Hematopoietic multipotent progenitor cell treated with erythropoietin and hydrocortisone succinate and interleukin-3 and kit ligand, for 15 days (in vitro differentiated cells): ENCODE measurements at places on chromosomes 7 and 10.

GRCh38 chr10:128069351-128070051, 56.7 kb downstream of the MKI67 start:
- DNase-seq = peak; percentile 68

DNA sequence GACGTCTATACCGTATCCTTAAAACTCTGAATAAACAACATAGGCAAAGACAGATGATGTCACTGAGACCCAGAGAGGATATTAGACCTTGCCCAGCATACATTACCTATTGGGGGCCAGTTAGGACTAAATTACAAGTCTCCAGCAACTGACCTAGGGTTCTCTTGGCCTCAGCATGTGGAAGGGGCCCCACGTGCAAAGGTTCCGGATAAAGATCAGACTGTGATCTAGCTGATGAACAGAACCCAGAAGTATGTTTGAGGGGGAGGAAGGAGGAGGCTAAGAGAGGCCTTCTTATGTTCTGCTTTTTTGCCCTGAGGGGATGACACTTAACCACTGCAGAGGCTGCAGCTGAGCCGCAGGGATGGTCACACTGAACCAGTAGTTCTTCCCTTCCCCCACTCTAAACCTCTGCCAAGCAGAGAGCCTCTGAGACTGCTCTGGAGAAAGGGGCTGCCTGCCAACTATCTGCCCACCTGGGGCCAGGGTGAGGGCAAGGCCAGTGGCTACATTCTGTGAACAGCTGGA, 24.0 kb upstream of the KMT2C start:
- no peak for DNase-seq

GRCh38 chr10:33234831-33235237, 99.6 kb downstream of the NRP1 start:
- DNase-seq = no peak

- DNase-seq = no peak
These were observed 59.9 kb downstream of the BMPER start for GRCh38 chr7:33965183-33965744.

- no peak for DNase-seq
These were observed 17.0 kb downstream of the ITGB8 start for GRCh38 chr7:20347680-20348079.

DNA sequence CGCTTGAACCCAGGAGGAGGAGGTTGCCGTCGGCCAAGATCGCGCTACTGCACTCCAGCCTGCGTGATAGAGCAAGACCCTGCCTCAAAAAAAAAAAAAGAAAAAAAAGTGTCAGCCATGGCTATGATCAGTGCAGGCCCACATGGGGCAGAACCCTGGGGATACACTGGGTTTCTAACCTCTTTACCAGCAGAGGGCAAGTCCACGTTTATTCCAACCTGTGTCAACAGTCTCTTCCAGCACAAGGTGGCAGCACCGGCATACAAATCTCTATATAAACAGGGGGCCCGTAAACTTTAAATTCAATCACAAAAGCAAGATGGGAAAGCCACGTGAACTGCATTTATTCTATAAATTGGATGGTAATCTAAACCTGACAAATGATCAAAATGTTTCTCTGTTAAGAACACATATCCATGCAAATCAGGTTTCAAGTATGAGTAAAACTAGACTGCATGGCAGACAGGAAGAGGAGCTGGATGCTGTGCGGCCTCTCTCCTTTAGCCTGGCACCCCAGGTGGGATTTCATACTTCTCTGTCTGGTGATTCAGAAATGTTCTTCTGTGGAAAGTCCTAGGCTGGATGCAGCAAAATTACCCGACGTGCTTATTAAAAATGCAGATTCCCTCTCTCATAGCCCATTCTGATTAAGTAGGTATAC, 60.0 kb upstream of the STEAP1B start:
- peak; percentile 9 for DNase-seq

DNA sequence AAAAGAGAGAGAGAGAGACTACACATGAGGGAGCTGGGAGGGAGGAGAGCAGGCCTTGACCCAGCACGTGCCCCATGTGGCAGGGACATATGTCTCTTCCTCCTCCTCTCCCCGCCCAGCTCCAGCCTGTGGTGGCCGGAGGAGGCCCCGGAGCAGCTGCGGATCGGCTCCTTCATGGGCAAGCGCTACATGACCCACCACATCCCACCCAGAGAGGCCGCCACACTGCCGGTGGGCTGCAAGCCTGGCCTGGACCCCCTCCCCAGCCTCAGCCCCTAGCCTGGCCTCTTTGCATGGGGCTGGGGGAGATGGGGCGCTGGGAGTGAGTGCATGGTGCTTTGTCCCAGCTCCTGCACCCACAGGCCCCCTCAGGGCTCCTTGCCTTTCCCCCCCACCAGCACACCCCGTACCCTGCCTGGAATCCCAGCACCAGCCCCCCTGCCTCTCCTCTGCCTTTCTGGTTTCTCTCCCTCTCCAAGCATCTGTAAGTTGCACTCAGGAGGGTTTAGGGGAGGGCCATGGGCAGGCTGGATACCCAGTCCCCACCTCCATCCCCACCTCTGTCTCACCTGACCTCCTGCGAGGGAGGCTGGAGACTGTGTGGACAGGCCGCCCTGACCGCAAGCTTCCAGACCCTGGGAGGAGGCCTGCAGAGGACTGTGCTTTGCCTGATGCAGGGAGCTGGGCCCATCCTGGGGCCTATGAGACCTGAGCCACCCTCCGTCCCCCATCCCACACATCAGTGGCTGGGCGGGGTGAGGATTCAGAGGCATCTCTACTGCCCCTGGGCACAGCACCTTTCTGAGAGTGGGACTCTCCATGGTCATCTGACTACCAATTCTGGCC, 4.8 kb downstream of the UPK3B start:
- no peak for DNase-seq

DNA sequence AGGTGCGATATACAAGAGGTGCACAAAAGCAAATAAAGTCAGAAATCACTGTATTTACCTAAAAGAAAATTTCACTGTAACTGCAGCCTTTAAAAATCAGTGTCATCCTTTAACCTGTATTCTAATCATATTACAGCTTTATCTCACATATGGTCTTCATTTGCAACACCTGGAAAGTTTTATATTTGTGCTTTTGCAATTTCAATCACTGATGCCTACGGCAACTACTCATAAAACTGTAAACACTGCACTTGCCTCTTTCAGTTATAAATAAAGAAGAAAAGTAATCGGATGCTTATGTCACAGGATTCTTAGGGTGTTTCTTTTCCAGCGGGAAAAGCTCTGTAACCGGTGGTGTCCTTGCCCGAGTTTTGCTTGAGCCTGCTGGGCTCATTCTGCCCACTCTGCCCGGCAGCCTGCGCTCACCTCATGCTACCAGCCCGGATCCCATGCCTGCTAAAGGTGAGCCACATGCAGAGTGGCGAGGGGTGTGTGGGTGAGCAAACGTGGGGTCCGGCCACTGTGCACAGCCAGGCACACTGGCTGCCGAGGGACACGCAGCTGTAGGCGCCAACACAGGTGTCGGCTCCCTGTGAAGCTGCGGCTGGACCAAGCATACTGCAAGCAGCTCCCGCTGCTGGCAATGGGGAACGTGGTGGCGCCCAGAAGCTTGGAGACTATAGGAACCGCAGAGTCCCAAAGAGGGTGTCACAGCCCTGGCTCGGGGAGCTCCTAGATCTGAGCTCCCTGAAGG, 56.3 kb upstream of the ABCB5 start:
- no peak for DNase-seq

GRCh38 chr10:60434418-60435046, 44.9 kb upstream of the ANK3 start:
- DNase-seq = no peak

GRCh38 chr10:129199826-129200225, 267.2 kb upstream of the MGMT start:
- no peak for DNase-seq

GRCh38 chr7:132105096-132105495, 471.2 kb downstream of the PLXNA4 start:
- no peak for DNase-seq

- no peak for DNase-seq
These were observed 40.0 kb upstream of the LOXL4 start for GRCh38 chr10:98307916-98308541.

DNA sequence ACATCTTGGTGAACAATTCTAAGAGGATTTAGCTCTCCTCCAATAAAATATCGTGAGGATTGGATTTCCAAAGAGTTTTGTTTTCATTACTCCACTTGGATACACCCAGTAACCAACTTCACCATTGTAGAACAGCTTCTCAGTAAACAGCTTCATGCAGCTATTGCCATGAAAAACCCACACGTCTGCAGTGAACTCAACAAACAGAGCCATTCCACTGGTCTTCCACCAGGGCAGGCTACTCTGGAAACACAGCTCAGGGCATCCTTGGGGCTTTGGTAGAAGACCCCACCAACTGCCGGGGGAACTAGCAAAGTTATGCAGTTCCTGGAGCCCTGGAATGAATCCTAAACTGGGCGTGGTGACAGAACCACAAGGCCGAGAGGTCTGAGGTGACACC, 77.4 kb downstream of the CALN1 start:
- no peak for DNase-seq

- no peak for DNase-seq
These were observed 250.8 kb downstream of the CCDC3 start for GRCh38 chr10:12750526-12751201.

GRCh38 chr7:157704365-157704764, 367.6 kb downstream of the DNAJB6 start:
- DNase-seq = no peak

- no peak for DNase-seq
These were observed 591.1 kb downstream of the TNS3 start for GRCh38 chr7:46990761-46991160.

DNA sequence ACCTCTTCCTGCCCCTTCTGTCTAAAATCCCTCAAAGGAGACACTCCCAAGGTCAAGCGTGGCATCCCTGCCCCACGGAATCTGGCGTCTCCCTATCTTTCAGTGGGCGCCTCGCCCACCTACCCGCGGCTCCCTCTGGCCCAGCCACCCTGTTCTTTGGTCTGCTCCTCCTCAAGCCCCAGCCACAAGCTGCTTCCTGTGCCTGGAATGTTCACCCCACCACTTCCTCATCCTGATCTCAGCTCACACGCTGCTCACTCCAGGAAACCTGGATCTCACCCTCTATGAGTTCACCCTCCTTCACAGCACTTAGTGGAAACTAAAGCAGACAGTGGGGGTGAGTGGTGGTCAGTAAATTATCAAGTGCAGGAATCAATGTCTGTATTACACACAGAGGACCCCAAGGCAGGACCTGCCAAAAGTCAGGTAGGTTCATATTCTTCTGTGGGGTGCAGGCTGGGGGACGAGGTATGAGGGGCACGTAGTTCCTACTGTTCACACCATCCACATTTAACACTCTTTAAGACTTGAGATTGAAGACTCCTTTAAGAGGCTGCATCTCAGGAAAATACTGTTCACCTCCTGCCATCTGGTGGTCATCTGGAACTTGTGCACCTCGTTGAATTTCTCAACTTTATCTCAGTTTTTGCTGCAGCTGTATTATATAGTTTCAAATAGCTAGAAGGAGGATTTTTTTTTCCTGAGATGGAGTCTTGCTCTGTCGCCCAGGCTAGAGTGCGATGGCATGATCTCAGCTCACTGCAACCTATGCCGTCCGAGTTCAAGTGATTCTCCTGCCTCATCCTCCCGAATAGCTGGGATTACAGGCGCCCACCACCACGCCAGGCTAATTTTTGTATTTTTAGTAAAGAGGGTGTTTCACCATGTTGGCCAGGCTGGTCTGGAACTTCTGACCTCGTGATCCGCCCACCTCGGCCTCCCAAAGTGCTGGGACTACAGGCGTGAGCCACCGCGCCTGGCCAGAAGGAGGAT, 166.6 kb downstream of the ARHGAP21 start:
- peak; percentile 77 for DNase-seq

DNA sequence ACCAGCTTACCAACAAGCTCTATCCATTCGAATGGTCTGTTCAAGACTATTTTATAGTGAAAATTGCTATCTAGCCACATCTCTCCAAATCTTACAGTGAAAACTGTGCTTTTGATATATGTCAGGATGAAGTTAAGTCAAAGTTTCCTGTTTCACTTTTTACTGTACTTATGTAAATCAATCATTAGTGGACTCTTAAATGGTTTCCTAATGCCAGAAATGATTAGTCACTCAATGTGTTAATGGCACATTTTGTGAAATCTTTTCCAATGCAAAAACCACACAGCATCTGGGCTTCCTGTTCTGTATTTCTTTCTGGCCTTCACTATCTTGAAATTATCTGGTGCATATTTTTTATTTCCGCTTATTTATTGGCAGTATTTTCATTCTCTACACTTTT, 87.3 kb upstream of the STEAP1B start:
- no peak for DNase-seq

DNA sequence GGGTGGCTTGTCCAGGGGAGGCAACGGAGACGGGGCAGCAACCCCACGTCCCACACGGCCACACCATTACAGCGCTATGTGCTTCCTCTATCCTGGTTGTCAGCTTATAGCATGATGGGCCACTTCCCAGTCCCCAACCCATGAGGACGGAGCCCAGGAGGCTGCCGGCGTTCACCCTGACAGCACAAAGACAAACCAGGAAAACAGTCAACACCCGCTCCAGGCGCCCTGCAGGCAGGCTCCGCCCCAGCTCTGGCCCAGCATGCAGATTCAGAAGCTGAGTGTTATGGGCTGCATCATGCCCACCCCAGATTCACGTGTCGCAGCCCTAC, 14.8 kb downstream of the WDR86 start:
- DNase-seq = no peak

DNA sequence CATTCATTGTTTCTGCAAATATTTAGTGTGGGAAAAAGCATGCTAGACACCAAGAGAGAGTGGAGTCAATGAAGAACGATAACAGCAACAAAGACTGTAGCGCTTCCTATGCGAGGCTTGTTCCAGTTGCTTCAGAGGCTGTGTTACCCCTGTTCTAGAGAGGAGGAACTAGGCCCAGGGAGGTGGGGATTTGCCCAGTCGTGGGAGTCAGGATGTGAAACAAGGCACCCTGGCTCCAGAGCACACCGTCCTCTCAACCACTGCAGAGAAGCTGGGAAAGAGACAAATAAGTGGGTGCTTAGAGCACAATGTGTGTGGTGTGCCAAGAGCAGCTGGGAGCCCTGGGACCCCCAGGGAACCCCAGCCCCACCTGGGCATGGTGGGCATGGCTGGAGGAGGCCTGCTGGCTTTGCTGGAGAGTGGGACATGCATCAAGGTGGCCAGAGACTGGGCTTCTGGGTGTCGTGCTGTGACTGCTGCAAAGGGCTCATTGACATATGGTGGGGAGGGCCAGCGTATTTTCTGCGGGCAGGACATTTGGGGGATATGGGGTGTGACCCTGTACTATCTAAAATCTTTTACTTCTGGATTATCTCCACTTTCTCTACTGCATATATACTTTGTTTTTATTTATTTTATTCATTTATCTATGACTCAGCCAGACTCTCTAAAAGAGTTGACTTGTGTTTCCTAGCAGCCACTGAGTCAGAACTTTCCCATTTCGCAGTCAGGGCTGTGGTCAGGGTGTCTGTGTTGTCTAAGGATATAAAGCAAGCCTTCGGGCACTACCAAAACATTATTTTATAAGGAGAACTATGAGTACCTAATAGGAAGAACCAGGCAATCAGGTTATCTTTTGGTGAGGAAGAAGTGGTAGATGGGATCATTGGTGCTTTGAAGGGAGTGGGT, 95.4 kb downstream of the TCF7L2 start:
- no peak for DNase-seq

DNA sequence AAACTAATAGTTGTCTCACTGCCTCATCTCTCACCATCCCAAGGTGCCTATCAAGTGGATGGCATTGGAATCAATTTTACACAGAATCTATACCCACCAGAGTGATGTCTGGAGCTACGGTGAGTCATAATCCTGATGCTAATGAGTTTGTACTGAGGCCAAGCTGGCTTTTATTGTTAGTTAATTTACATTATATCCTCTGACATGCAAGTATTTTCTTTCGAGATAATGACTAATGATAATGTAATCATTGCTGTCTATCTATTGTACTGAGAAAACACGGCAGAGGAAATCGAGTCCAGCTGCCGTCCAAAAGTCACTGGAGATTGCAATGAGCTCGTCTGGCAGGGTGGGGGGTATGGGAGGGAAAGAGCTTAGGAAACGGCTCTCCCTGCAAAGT, 172.4 kb upstream of the LANCL2 start:
- no peak for DNase-seq
